ENCODE measurements at places on chromosomes 3 and 15. TPM values are rescaled to one million over a fixed set of nuclear protein-coding genes. Genes with fewer than 3 reads are reported as not detected.

- no peak overlapping the region for H3K4me3 ChIP-seq
- no peak overlapping the region for H3K27ac ChIP-seq
- DNase-seq = no peak
- no peaks in the 10 kb centered on the region for H3K36me3 ChIP-seq
Observed at GRCh38 chr3:21345382-21345976, 405.5 kb downstream of the ZNF385D start.

DNA sequence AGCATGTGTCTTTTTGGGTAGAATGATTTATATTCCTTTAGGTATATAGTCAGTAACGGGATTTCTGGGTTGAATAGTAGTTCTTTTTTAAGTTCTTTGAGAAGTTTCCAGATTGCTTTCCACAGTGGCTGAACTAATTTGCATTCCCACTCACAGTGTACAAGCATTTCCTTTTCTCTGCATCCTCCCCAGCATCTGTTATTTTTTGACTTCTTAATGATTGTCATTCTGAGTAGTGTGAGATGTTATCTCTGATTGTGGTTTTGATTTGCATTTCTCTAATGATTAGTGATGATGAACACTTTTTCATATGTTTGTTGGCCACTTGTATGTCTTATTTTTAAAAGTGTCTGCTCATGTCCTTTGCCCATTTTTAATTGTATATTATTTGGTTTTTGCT lies 337.6 kb downstream of the EFHB start:
- H3K36me3 ChIP-seq = no peaks in the 10 kb centered on the region
- DNase-seq = no peak
- H3K4me1 ChIP-seq = no peaks in the 10 kb centered on the region
- H3K4me3 ChIP-seq = no peak overlapping the region
- H3K27ac ChIP-seq = no peak overlapping the region

GRCh38 chr3:27888562-27888961 lies 166.4 kb upstream of the EOMES start:
- H3K4me3 ChIP-seq = no peak overlapping the region
- DNase-seq = no peak
- H3K36me3 ChIP-seq = no peaks in the 10 kb centered on the region
- H3K4me1 ChIP-seq = no peaks in the 10 kb centered on the region
- peaks cover 33% of the 10 kb centered on the region for H3K27me3 ChIP-seq

DNA sequence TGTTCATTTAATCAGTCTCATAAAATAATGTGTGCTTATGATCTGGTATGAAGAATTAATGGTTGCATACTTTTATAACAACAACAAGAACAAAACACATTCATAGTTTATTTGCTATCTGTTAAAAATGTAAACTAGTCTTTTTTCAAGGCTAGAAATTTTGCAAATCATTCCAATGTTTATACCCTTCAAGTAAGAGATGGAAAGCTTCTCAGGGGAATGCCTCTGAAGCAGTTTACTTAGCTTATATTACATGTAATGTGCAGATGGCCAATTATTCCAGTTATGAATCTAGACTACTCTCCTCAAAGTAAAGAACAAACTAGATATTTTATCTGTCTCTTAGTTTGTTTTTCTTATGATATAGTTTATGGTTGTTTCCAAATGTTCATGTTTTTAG lies 575.4 kb downstream of the NAALADL2 start:
- H3K36me3 ChIP-seq = no peaks in the 10 kb centered on the region
- DNase-seq = no peak
- peak overlapping the region; percentile 77 for H3K27ac ChIP-seq
- H3K27me3 ChIP-seq = no peaks in the 10 kb centered on the region
- H3K4me3 ChIP-seq = no peak overlapping the region

GRCh38 chr15:101066501-101067408 lies 147.6 kb downstream of the LRRK1 start:
- H3K4me3 ChIP-seq = no peak overlapping the region
- H3K36me3 ChIP-seq = peaks cover 12% of the 10 kb centered on the region
- H3K27me3 ChIP-seq = no peaks in the 10 kb centered on the region
- DNase-seq = no peak
- peaks cover 49% of the 10 kb centered on the region for H3K4me1 ChIP-seq
- no peak overlapping the region for H3K27ac ChIP-seq

DNA sequence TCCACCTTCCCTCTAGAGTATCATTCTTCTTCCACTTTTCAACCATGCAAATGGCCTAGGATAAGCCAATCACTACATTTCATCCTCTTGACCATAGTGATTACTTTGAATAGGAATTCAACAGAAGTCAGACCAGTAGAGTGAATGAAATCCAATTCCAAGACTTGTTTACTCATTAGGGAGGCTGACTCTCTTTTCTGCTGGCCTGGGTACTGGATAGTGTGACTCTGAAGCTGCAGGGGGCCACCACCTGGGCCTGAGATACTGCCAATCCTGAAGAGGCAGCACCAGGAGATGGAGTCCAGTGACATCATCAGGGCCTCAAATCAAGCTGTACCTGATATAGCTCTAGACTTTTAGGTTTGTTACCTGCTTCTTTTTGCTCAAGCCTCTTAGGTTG lies 7.0 kb upstream of the FSTL1 start:
- no peak overlapping the region for H3K27ac ChIP-seq
- peaks cover 19% of the 10 kb centered on the region for H3K4me1 ChIP-seq
- no peak overlapping the region for H3K4me3 ChIP-seq

GRCh38 chr3:8466526-8466925 lies 35.1 kb upstream of the LMCD1 start:
- peaks cover 56% of the 10 kb centered on the region for H3K4me1 ChIP-seq
- no peaks in the 10 kb centered on the region for H3K27me3 ChIP-seq
- H3K36me3 ChIP-seq = peaks cover 2% of the 10 kb centered on the region
- H3K4me3 ChIP-seq = no peak overlapping the region
- DNase-seq = no peak

GRCh38 chr15:73564255-73564654 lies 68.9 kb downstream of the NPTN start:
- H3K4me1 ChIP-seq = peaks cover 24% of the 10 kb centered on the region
- peaks cover 17% of the 10 kb centered on the region for H3K36me3 ChIP-seq
- H3K27ac ChIP-seq = peak overlapping the region; percentile 42
- DNase-seq = no peak
- H3K27me3 ChIP-seq = no peaks in the 10 kb centered on the region
- no peak overlapping the region for H3K4me3 ChIP-seq

DNA sequence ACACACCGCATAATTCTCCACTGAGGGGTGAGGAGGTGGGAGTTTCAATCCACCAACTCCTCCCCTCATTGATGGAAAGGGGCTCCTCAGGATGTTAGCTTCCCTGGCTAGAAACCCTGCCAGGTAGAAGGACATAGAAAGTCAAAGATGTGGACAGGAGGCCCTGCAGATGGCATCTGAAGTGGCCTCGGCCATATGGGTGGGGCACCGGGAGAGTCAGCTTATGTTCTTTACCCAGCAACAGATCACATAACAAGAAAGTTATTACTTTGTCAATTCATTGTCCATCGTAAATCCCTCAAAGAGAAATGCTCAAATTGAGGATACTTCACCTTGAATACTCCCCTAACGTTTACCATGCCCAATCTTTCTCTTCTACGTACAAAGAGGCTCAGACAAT lies 97.3 kb upstream of the ARHGEF3 start:
- H3K4me1 ChIP-seq = no peaks in the 10 kb centered on the region
- no peak for DNase-seq
- no peak overlapping the region for H3K4me3 ChIP-seq
- no peaks in the 10 kb centered on the region for H3K27me3 ChIP-seq

- H3K4me3 ChIP-seq = no peak overlapping the region
- no peak overlapping the region for H3K27ac ChIP-seq
Observed at GRCh38 chr15:57061696-57062095, 143.3 kb downstream of the TCF12 start.

GRCh38 chr3:82363131-82363530 lies 601.7 kb upstream of the GBE1 start:
- DNase-seq = no peak
- H3K27me3 ChIP-seq = no peaks in the 10 kb centered on the region
- H3K4me1 ChIP-seq = peaks cover 2% of the 10 kb centered on the region
- no peak overlapping the region for H3K4me3 ChIP-seq

GRCh38 chr3:55013145-55013925 lies 85.5 kb upstream of the LRTM1 start:
- H3K27ac ChIP-seq = no peak overlapping the region
- H3K27me3 ChIP-seq = no peaks in the 10 kb centered on the region
- no peak for DNase-seq
- no peak overlapping the region for H3K4me3 ChIP-seq
- no peaks in the 10 kb centered on the region for H3K36me3 ChIP-seq
- no peaks in the 10 kb centered on the region for H3K4me1 ChIP-seq

DNA sequence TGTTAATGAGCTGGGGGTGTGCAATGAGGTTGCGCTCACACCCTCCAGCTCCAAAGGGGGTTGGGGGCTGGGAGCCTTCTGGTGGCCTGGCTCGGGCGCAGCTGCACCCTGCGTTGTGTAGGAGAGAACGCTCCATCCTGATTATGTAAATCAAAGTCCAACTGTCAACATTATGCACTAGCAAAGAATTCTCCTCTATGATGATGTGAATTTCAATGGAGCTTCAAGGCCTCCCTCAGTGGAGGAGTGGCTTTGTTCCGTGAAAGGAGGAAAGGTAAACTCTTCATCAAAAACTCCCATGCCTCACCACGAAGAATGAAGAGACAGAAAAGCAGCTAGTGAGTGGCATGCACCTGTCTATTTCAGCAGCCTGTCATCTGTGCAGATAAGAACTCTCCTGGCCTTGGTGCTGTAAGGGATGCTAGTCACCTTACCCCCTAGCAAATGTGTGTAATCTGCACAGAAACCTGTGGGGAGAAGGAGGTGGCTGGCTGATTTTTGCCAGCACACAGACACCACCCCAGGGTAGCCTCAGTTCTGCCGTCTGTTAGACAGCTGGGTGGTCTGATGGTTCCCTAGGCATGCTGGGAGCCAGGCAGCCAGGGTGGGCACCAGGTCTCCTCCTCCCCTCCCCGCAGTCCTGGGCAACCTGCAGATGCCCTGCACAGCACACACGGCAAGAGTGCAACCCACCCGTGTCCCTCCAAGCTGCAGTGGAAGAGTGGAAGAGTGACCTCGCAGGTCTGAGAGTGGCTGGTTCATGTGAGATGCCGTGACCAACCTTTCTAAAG lies 47.0 kb upstream of the TRPM1 start:
- no peaks in the 10 kb centered on the region for H3K4me1 ChIP-seq
- no peaks in the 10 kb centered on the region for H3K36me3 ChIP-seq
- H3K27ac ChIP-seq = no peak overlapping the region
- peaks cover 27% of the 10 kb centered on the region for H3K27me3 ChIP-seq
- no peak for DNase-seq

DNA sequence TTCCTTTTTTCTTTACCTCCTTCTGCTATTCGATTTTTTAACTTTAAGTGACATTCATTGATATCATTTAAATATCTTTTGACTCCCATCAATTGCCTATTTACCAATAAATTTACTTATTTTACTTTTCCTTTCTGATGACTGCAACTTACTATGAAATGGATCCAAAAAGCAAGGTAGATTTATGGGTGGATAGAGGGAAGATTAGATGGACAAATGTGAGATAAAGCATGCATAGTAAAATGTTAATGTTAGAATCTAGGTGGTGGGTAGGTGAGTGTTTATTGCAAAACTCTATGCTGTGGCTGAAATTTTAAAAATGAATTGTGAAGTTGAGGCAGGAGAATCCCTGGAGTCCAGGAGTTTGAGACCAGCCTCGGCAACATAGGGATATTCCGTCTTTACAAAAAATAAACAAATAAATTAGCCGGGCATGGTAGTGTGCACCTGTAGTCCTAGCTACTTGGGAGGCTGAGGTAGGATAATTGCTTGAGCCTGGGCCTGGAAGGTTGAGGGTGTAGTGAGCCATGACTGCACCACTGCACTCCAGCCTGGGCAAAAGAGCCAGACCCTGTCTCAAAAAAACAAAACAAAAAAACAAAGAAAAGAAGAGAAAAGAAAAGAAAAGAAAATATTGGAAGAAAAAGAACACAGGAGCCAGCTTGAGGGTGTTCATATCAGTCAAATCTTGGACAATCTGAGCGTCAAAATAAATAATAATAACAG lies 6.1 kb upstream of the PDCD6IP start:
- no peak overlapping the region for H3K4me3 ChIP-seq
- H3K27ac ChIP-seq = no peak overlapping the region
- peaks cover 6% of the 10 kb centered on the region for H3K4me1 ChIP-seq
- no peaks in the 10 kb centered on the region for H3K36me3 ChIP-seq
- no peak for DNase-seq

DNA sequence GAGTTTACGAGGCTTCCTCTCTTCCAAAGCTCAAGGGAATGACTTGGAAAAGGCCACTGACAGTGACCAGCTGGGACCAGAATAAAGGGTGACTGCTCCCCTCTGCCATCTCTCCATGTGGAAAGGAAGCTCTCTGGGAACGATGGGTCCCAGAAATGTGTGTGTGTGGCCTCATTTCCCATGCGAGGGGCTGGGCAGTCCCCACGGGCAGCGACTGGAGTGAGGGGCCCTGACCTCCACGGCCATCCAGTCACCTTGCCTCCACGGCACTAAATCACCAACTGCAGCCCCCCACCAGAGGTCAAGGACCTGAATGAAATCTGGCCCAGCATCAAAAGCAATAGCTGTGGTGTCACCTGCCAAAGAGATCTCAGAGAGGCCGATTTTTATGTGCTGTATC lies 29.6 kb downstream of the RGMA start:
- no peak for DNase-seq
- H3K4me1 ChIP-seq = peaks cover 25% of the 10 kb centered on the region
- no peaks in the 10 kb centered on the region for H3K27me3 ChIP-seq
- peaks cover 7% of the 10 kb centered on the region for H3K36me3 ChIP-seq
- H3K27ac ChIP-seq = no peak overlapping the region
- no peak overlapping the region for H3K4me3 ChIP-seq

DNA sequence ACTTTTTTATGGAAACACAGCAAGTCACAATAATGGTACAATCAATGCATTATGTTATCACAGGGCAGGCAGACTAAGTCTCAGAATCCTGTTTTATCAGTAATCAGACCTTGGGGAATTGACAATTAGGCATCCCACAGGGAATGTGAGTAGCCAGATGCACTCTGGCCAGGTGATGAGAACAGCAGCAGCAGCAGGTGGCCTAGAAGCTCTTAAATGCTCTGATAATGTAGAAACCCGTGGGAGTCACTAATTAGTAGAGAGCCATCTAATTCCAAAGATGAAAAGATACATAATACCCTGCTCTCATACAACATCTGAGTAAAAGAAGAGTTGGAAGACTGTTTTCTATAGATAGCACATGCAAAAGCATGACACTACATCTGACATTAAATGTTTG lies 12.6 kb downstream of the CEP152 start:
- peaks cover 4% of the 10 kb centered on the region for H3K36me3 ChIP-seq
- no peak for DNase-seq
- peaks cover 27% of the 10 kb centered on the region for H3K4me1 ChIP-seq
- H3K27ac ChIP-seq = no peak overlapping the region

GRCh38 chr3:169103951-169104941 lies 559.3 kb downstream of the MECOM start:
- DNase-seq = no peak
- no peak overlapping the region for H3K27ac ChIP-seq
- H3K27me3 ChIP-seq = no peaks in the 10 kb centered on the region
- H3K36me3 ChIP-seq = no peaks in the 10 kb centered on the region
- peaks cover 3% of the 10 kb centered on the region for H3K4me1 ChIP-seq
- no peak overlapping the region for H3K4me3 ChIP-seq

GASK1A gene
- total RNA-seq = not detected

ROPN1 gene
- not detected for total RNA-seq

CAMK2N2 gene
- 1.8 TPM for total RNA-seq

TMOD3 gene
- 75.4 TPM for total RNA-seq

ZNF80 gene
- total RNA-seq = not detected
